ENCODE measurements at places on chromosomes 12 and 14.

GRCh38 chr12:49792181-49792970 is 35.8 kb downstream of the NCKAP5L start:
- DNase-seq = no peak

- no peak for DNase-seq
Observed at GRCh38 chr12:51896236-51896635, 8.3 kb downstream of the ANKRD33 start.

- DNase-seq = no peak
Observed at GRCh38 chr12:51076236-51076930, 7.0 kb downstream of the CSRNP2 start.

GRCh38 chr14:105080161-105080560 is 14.9 kb upstream of the GPR132 start:
- no peak for DNase-seq

GRCh38 chr14:31139301-31139847 is 68.2 kb downstream of the HECTD1 start:
- no peak for DNase-seq

GRCh38 chr14:90381011-90381786 is 15.6 kb upstream of the CALM1 start:
- no peak for DNase-seq

GRCh38 chr14:44893535-44893934 is 68.2 kb downstream of the KLHL28 start:
- no peak for DNase-seq

Measured in CD4-positive, alpha-beta T cell treated with Interferon alpha-2 for 1 hour (primary cell).